ENCODE measurements at places on chromosomes 5 and 9. TPM values are rescaled to one million over a fixed set of nuclear protein-coding genes. Genes with fewer than 3 reads are reported as not detected.
A peak's percentile ranks its signal among the peaks of the same experiment; 100 is the strongest.

The SCGB3A2 gene
- total RNA-seq: not detected

DNA sequence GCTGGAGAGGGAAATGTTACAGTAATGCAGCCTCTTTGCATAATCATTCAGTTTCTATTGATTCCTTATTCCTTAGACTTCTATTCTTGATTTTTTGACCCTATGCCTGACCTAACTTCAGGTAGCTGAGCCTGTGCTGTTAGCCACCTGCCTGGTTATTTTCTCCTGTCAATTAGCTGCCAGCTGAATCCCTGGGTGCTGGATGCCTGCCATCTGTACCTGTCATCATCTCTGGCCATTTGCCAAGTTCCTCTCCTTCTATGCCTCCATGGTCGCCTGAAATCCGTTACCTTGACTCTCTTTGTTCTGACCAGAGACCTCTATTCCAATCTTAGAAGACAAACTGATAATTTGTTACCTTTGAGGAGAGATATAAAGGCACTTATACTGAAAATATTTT lies 178.3 kb downstream of the CAVIN4 start:
- no peak overlapping the region for H3K4me3 ChIP-seq
- H3K4me1 ChIP-seq: no peaks in the 10 kb centered on the region
- H3K36me3 ChIP-seq: no peaks in the 10 kb centered on the region
- DNase-seq: no peak
- H3K27ac ChIP-seq: no peak overlapping the region
- H3K27me3 ChIP-seq: no peaks in the 10 kb centered on the region

DNA sequence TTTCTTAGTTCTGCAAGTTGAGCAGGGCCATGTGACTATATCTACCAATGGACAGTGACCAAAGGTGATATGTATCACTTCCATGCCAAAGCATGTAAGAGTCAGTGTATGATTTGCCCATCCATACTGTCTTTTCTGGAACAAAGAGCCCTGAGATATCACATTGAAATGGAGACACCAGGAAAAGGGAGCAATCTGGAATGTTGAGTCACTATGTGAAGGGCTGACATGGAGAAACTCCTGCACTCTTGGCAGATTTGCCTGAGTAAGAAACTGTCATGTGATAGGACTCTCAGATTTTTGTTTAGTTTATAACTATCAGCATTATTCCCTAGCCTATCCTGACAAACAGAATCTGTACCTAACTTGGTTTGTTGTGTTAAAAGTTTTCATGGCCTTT lies 29.8 kb upstream of the TMEM161B start:
- DNase-seq: no peak
- H3K4me3 ChIP-seq: no peak overlapping the region
- H3K27ac ChIP-seq: no peak overlapping the region
- H3K4me1 ChIP-seq: no peaks in the 10 kb centered on the region
- no peaks in the 10 kb centered on the region for H3K27me3 ChIP-seq

The TNFSF15 gene
- total RNA-seq: 0.74 TPM

GRCh38 chr5:11511878-11512277 lies 392.4 kb downstream of the CTNND2 start:
- no peaks in the 10 kb centered on the region for H3K36me3 ChIP-seq
- H3K27ac ChIP-seq: no peak overlapping the region
- no peaks in the 10 kb centered on the region for H3K4me1 ChIP-seq
- H3K27me3 ChIP-seq: no peaks in the 10 kb centered on the region
- H3K4me3 ChIP-seq: no peak overlapping the region

DNA sequence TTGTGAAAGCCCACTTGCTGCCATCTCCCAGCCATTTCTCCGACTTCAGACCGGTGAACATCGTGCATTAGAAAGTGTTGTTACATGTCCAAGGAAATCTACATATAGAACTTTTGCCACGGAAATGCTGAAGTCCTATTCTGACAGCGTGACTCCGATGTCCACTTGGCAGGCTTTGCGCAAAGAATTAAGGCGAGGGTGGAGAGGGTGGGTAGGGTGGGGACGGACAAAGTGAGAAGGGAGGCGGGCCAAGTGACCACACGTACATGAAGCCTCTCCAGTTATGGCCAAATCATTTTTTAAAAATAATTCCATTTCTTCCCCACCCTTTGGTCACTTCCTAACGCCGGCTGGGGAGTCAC lies 460 bp upstream of the ACO1 start:
- peak overlapping the region; percentile 81 for H3K27ac ChIP-seq
- no peaks in the 10 kb centered on the region for H3K27me3 ChIP-seq
- H3K4me3 ChIP-seq: peak overlapping the region; percentile 69
- peaks cover 31% of the 10 kb centered on the region for H3K4me1 ChIP-seq

DNA sequence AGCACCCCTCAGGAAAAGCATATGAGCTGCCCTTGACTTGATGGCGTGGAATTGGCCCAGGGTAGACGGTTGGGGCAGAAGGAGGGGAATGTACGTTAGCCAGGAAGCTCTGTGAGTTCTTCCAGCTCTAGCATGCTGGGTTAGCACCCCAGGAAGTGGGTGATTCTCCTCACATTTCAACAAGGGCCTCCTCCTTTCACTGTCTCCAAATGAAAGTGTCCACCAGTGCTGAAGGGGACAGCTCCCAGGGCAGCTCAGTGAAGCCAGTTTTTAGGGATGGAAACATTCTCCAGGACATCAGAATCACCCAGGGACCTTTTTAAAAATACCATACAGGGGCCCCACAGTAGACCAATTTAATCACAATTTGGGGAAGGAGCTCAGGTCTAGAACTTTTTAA lies 17.2 kb upstream of the AFAP1L1 start:
- H3K4me1 ChIP-seq: no peaks in the 10 kb centered on the region
- H3K4me3 ChIP-seq: no peak overlapping the region
- H3K27ac ChIP-seq: no peak overlapping the region
- H3K36me3 ChIP-seq: no peaks in the 10 kb centered on the region
- no peaks in the 10 kb centered on the region for H3K27me3 ChIP-seq

The LTC4S gene
- 10.6 TPM for total RNA-seq

- H3K36me3 ChIP-seq: no peaks in the 10 kb centered on the region
- no peaks in the 10 kb centered on the region for H3K27me3 ChIP-seq
- no peak for DNase-seq
- H3K4me1 ChIP-seq: no peaks in the 10 kb centered on the region
Observed at GRCh38 chr9:135680056-135680455, 16.9 kb downstream of the LCN9 start.

- H3K4me3 ChIP-seq: no peak overlapping the region
- no peaks in the 10 kb centered on the region for H3K36me3 ChIP-seq
- DNase-seq: no peak
- H3K4me1 ChIP-seq: no peaks in the 10 kb centered on the region
Observed at GRCh38 chr5:69032009-69032408, 61.8 kb upstream of the SLC30A5 start.

GRCh38 chr9:33815781-33816180 lies 1.2 kb upstream of the UBE2R2 start:
- H3K27ac ChIP-seq: peak overlapping the region; percentile 100
- no peak for DNase-seq
- no peaks in the 10 kb centered on the region for H3K36me3 ChIP-seq

The SMIM3 gene
- 46.7 TPM for total RNA-seq

DNA sequence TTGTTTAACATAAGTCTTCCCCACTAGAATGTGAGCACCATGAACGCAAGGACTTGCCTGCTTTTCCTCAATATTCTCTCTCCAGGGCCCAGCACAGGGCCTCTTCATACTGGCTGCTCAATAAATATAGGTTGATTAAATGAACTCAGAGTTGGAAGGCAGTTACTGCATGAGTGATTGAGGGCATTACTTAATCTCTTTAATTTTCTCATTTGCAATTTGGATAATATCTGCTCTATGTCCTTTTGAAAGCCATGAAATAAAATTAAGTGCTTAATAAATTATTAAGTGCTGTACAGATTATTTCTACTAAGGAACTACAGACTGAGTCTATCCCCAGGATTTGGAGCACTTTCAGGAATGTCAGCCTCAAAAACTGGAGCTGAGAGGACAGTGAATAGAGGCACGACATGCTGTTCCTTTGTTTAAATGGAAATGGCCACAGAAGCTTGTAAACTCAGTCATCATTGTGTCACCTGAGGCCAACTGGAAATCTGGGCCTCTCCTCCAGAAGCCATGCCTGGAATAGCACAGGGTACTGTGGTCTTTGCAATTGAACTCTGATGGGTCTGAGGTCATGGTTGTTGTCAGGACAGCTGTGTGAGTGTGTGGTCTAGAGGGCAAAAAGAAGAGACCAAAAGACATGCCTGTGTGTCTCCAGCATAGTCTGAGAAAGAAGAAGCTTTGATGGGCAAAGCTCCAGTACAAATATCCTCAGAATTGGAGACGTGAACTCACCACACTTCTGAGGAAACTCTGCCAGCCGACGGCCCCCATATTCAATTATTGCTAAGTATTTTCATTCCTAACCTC lies 86.1 kb downstream of the SH3TC2 start:
- no peak overlapping the region for H3K4me3 ChIP-seq
- H3K27ac ChIP-seq: peak overlapping the region; percentile 59
- no peaks in the 10 kb centered on the region for H3K27me3 ChIP-seq
- H3K4me1 ChIP-seq: peaks cover 55% of the 10 kb centered on the region
- H3K36me3 ChIP-seq: no peaks in the 10 kb centered on the region

DNA sequence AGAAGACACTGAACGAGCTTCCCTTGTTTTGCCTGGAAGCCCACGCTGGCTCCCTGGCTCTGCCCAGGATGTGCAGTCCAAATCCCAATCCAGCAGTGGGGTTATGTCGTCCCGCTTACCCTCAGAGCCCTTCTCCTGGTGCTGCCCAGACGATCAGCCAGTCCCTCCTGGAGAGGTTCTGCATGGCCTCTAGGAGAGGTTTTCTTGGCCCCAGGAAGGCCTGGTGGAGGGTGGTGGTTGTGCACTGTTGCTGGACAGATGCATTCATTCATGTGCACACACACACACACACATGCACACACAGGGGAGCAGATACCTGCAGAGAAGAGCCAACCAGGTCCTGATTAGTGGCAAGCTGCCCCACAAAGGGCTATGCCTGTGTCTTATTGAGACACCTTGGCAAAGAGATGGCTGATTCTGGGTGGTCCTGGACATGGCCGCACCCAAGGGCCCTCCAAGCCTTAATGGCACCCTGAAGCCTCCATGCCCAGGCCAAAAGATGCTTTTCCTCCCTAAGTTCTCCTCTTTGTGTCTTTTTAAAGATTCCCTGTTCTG lies 10.5 kb upstream of the OLFM1 start:
- H3K27me3 ChIP-seq: no peaks in the 10 kb centered on the region
- no peaks in the 10 kb centered on the region for H3K36me3 ChIP-seq
- no peak overlapping the region for H3K27ac ChIP-seq
- no peak for DNase-seq

DNA sequence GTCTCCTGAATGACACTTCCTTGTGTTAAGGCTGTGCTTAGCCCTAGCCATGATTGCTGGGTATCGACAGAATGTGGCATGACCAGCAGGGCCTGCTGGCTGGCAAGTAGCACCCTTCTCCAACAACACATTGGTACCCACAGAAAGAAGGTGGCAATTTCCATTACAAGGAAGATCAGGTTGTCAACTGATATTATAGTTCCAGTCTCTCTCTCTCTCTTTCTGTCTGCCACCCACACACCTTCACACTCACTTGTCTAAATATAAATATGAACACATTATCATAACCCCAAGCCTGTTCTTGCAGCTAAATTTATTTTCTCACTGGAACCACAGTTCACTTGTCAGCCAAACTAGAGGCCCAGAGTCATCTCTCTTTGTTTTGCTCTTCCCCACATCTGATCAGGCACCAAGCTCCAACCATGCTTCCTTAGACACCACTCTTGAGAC lies 408.1 kb upstream of the PIK3R1 start:
- H3K36me3 ChIP-seq: no peaks in the 10 kb centered on the region
- H3K27ac ChIP-seq: no peak overlapping the region
- no peaks in the 10 kb centered on the region for H3K27me3 ChIP-seq

The OMD gene
- total RNA-seq: 10.3 TPM

DNA sequence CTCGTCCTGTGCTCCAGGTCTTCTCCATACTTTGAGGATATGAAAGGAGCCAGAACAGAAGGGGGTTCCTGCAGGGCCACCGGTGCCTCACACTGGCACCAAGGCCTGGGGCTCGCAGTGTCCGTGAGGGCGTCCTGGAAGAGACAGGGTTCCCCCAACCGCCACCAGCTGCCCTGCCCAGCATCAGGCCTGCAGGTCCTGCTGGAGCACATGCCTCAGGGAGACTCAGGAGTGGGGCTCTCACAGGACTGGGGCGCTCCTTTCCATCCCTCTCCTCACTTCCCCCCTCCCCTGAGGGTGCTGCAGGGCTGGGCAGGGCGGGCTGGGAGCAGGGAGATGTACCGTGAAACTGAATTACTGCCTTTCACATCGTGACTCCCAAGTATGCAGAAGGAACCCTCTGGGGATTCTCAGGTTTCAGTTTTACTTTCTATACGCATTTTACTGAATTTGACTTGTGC lies 31.7 kb downstream of the CEP72 start:
- no peaks in the 10 kb centered on the region for H3K4me1 ChIP-seq
- no peak for DNase-seq
- H3K36me3 ChIP-seq: no peaks in the 10 kb centered on the region
- H3K27ac ChIP-seq: no peak overlapping the region
- no peak overlapping the region for H3K4me3 ChIP-seq

- H3K27me3 ChIP-seq: peaks cover under 1% of the 10 kb centered on the region
- DNase-seq: no peak
- H3K27ac ChIP-seq: no peak overlapping the region
- no peak overlapping the region for H3K4me3 ChIP-seq
Observed at GRCh38 chr5:132808866-132809265, 4.2 kb upstream of the SOWAHA start.

The ZSWIM6 gene
- total RNA-seq: 16.7 TPM

GRCh38 chr9:16193066-16193465 lies 640.2 kb downstream of the CCDC171 start:
- no peak overlapping the region for H3K4me3 ChIP-seq
- peaks cover 4% of the 10 kb centered on the region for H3K4me1 ChIP-seq
- H3K27me3 ChIP-seq: no peaks in the 10 kb centered on the region
- H3K36me3 ChIP-seq: no peaks in the 10 kb centered on the region
- no peak for DNase-seq

All from vagina (tissue), 2 donors.